ENCODE measurements at places on chromosomes 13 and 19.

- no peak for DNase-seq
Observed at GRCh38 chr13:76879883-76880270, 6.3 kb downstream of the KCTD12 start.

- DNase-seq, result no peak
Observed at GRCh38 chr13:66468656-66469055, 761.5 kb downstream of the PCDH9 start.

GRCh38 chr13:42367831-42368230 lies 95.9 kb downstream of the AKAP11 start:
- no peak for DNase-seq

- no peak for DNase-seq
Observed at GRCh38 chr13:71902676-71903075, 35.7 kb upstream of the DACH1 start.

DNA sequence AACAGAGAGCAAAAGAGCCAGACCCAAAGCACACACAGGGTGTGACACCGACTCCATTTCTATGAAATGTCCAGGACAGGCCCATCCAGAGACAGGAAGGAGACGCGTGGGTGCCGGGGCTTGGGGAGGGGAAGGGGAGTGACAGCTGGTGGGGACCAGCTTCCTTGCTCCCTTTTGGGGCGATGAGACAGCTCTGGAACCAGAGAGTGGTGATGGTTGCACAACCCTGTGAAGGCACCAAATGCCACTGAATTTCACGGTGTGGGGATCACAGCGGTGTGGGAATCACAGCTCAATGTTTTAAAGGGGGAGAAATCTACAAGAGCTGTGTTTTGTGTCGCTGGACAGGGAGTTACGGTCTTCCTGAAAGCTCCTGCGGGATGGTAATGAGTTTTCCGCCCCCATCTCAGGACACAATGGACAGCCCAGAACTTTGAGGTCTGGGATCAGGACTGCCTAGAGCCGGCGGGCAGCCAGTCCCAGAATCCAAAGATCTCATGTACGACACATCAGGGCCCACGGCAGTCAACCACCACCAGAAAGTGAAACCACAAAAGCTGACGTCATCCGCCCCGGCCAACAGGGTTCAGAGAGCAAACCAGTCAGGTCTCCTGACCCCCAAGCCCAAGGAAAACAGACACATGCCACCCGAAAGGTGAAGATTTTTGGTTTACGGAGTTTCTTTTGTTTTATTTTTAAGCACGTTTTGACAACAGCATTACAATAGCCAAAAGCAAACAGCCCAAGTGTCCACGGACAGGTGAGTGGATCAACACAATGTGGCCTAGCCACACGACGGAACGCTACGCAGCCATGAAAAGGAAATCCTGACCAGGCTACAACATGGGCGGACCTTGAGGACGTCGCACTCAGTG lies 7.3 kb downstream of the SGTA start:
- no peak for DNase-seq

DNA sequence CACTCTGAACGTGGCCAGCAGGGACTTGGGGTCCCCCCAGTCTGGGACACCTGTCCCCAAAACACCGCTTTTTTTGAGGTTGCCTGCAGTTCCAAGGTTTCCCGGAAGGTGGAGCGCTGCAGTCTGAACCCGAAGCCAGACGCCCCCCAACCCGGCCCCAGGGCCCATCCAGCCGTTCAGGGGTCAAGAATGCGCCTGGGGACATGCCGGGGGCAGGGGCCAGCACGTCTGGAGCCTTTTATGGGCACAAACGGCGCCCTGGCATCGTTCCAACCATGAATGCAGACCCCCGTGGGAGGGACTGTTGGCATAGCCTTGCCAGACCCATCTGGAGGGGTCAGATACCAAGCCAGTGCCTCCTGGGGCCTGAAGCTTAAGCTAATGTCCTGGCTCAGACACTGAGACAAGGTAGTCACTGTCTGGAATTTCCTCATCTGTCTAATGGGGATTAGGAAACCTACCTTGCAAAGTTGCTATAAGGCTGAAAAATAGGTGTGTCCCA lies 6.9 kb downstream of the S1PR5 start:
- no peak for DNase-seq

DNA sequence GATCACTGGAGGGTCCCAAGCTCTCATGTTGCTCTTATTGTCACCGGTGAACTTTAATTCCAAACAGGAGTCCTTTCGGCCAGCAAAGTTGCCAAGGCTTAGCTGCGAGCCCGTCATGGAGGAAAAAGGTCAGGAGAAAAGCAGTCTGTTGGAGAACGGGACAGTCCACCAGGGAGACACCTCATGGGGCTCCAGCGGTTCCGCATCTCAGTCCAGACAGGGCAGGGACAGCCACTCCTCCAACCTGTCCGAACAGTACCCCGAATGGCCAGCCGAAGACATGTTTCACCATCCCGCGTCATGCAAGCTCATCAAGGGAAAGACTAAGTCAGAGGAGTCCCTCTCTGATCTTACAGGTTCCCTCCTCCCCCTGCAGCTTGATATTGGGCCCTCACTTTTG lies 10.4 kb downstream of the ZNF91 start:
- DNase-seq, result no peak

DNA sequence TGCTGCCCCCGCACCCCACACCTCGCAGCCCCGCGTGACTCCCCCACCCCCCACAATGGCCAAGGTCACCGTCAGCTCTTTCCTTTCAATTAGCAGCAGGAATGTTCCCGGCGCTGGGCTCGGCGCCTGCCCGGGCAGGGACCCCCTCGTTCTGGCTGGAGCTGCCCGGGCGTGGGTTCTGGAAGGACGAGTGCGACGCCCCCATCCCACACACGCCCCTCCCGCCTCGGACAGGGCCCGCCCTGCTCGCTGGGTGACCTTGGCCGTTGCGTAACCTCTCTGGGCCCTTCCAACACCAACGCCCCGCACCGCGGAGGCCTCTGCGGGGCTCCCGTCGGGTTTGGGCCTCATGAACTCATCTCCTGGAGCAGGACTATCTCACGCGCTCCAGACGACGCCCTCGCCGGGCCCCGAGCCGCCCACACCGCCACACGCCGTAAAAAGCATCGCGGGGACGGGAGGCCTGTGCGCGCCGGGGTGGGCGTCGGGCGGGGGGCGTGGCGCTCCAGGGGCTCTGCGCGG lies 10.3 kb downstream of the PALM start:
- DNase-seq, result no peak

- no peak for DNase-seq
Observed at GRCh38 chr19:46481947-46482346, 10.6 kb upstream of the PNMA8A start.

GRCh38 chr13:112933649-112934048 lies 35.4 kb upstream of the MCF2L start:
- DNase-seq, result no peak

GRCh38 chr19:38304352-38304865 lies 358 bp downstream of the C19orf33 start:
- no peak for DNase-seq

DNA sequence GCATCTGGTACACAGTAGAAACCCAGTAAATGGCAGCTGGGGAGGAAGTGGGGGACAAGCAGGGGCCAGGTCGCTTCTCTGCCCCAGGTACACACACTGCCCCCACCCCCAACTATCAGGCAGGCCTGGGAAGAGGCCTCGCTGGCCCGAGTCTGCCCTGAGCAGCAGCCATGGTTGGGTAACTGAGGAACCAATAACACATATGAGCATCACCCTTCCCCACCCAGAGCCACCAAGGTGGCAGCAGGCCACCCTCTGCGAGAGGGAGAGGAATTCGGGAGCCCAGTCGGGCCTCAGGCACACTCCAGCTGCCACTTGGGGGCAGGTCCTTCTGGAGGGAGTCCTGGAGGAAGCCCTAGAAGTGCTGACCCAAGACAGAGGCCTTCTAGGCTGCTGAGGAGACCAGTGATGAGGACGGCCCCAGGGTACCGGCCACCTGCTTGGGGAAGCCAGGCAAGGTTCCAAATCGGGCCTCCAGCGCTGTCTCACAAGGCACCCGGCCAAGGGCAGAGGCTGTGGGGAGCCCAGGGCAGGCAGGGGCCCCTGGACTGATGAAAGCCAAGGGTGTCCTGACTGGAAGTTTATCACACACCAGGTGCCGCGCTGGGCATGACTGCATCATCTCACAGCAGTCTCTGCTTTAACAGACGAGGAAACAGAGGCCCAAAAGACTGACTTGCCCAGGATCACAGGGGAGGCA lies 14.0 kb upstream of the KPTN start:
- no peak for DNase-seq

DNA sequence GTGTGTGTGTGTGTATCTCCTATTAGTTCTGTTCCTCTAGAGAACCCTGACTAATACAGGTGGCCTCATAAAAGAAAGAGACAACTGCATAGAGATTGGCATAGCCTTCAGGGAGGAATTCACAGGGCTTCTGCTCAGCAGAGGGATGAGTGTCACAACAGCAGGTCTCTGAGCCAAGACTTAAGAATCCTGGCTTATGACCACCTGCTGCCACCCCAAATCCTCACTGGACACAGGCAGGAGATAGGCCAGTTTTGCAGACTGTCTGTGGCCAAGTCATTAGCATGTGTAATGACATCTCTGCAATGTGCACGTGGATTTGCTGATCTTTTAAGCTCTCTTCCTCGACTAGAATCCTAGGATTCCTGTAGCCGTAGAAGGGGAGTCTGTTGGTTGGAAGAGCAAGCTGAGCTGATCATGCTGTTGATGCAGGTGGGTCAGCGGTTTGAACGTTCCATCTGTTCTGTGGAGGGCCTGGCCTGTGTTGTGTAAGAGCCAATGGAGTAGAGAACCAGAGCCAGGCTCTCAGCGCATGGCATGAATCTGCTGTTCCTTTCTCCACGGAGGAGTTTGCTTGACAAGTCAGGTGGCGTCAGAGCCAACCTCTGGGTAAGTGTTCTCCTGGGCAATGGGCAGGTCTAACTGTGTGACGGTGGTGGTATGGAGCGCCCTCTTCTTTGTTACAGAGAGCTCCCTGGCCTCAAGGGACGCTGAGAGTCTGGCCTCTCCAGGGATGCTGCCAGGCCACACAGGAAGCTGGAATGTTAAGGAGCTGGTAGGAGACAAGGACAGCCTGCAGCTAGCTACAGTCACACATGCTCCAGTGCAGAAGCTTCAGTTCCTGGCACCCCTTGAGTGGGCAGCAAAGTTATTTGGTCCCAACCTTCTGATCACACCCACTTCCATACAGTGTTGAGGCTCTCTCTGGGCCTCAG lies 503.1 kb downstream of the FOXO1 start:
- no peak for DNase-seq

DNA sequence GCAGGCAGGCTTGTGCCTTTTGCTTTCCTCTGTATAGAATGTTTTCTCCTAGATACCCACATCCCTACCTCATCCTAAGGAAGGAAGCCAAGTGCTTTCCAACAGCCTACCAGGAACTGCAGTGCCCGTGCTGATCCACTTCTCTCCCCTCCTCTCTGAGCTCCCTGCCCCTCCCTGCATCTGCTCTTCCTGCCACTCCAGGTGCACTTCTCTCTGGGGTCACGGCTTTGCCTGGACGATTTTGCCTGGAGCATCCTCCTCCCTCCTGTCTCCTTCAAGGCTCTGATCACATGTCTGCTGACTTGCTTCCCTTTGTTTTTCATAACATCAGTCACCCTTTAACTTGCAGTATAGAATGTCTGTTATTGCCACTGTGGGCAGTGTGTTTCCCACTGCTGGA lies 34.7 kb upstream of the IRS2 start:
- no peak for DNase-seq

DNA sequence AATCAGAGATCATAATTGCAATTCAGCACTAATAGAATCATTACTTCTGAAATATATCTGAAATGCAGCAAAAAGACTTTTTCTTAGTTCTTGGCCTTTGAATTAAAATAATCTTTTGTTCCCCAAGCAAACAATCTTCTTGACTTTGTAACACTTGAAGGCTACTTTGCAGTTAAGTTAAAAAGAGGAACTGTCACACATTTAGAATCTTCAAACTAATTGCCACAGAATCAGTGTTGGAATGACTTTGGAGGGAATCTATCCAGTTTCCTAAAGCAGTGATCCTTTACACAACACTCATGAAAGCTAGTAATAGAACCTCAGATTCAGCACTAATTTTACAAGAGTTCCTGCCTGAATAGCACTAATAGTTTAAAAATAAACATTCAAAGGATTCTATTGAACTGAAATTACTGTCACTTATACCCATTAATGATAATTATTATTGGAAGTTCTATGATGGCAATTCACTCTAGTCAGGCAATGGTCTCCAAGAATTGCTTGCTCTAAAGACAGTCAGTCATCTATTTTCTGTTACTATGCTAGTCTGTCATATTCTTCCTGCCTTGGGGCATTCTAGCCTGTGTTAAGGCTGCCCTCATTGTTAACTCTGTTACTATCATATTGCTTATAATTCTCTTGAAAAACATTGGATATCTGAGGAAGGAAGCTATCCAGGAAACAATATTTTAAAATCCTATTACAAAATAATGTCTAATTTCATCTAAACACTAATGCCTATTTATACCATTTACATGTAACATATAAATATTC lies 362.4 kb downstream of the DIAPH3 start:
- DNase-seq, result no peak

DNA sequence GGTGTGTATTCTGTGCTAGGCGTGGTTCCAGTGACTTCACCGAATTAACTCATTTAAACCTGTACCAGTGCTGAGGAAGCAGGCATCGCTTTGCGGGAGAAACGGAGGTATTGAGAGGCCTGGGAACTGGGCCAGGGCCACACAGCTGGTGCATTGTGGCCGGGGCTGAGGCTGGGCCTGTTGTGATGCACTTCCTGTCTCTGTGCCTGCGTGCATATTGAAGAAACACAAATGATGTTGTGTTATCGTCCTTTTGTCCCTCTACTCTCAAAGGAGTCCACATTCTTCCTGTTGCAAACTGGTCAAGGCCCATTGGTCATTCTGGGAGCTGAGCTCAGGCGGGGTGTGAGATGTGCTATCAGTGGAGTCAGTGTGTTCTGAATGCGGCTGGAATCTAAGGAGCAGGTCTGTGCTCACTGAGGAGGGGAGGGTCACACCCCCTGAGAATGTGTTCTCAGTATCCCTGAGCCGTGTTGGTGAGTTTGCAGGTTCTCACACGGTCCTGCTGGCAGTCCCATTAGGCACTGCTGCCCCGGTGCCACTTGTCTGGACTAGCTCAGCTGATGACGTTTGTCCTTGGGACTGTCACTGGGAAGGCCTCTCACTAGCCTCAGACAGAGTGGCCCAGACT lies 62.1 kb downstream of the ARHGEF7 start:
- DNase-seq, result no peak

- DNase-seq, result no peak
Observed at GRCh38 chr19:19464339-19465098, 50.8 kb downstream of the TSSK6 start.

- no peak for DNase-seq
Observed at GRCh38 chr13:21616205-21616866, 12.4 kb upstream of the MICU2 start.

DNA sequence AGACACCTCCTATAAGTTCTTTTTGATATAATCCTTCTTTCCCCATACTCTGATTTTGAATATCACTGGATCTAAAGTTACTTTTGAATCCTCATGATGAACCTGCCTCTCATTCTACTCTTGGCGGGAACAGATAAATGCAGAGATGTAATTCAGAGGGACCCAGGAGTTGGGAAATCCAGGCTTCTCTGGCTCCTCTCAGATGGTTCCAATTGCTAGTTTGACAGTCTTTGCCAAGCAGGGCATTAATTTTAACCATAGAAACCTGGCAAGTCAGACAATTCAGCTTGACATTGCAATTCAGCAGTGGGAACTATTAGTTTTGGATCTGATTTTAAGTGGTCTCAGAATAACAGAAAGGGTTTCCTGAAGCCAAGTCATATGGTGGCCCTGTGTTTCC lies 67.3 kb upstream of the KLF12 start:
- no peak for DNase-seq
